ENCODE measurements at places on chromosomes 3 and 15.

- DNase-seq, result no peak
Measured at GRCh38 chr3:99852851-99853250, 35.2 kb downstream of the CMSS1 start.

DNA sequence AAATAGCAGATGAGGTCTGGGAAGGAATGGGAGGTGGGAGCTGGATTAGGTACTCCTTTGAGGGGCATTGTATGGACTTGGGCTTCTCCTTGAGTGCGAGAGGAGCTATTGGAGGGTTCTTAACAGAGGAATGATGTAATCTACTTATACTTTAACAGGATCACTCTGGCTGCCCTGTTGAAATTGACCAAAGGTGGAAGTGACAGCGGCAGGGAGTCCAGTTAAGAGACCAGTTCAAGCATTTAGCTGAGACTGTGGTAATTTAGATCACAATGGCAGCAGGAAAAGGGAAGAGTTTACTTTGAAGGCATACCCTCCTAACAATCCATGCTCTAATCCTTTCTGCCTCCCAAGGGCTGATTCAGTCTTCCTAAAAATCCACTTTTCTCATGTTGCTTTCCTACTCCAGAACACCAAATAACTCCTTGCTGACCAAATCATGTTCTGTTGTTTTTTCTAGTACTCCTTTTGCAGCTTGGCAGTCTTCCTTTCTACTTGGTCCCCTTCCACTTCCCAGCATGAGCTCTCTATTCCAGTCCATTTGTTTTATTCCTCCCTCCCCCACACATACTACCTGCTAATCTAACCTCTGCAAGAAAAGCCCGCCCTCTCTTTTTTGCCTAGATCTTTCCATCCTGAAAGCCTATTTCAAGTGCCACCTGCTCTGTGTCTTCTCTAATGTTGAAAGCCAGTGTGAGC is 139.4 kb downstream of the NECTIN3 start:
- no peak for DNase-seq

DNA sequence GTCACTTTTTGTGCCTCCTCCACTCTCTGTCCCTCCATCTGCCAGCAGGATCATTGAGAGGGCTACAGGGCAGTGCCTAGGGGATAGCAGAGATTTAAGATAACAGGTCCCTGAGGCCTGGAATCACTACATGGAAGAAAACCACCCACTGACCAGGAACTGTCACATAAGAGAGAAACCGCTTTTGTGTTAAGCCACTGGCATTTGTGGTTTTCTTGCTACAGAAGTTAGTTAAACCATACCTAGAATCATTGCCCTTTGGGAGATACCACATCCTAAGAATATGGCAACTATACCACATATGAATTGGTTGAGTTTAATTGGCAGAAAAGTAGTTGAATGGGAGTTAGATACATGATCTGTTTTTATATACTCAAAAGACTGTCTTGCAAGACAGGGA is 112.8 kb upstream of the LPP start:
- DNase-seq, result no peak

GRCh38 chr3:99330924-99331532 is 307.4 kb upstream of the COL8A1 start:
- DNase-seq, result no peak

- no peak for DNase-seq
Measured at GRCh38 chr3:85258819-85259218, 300.0 kb downstream of the CADM2 start.

DNA sequence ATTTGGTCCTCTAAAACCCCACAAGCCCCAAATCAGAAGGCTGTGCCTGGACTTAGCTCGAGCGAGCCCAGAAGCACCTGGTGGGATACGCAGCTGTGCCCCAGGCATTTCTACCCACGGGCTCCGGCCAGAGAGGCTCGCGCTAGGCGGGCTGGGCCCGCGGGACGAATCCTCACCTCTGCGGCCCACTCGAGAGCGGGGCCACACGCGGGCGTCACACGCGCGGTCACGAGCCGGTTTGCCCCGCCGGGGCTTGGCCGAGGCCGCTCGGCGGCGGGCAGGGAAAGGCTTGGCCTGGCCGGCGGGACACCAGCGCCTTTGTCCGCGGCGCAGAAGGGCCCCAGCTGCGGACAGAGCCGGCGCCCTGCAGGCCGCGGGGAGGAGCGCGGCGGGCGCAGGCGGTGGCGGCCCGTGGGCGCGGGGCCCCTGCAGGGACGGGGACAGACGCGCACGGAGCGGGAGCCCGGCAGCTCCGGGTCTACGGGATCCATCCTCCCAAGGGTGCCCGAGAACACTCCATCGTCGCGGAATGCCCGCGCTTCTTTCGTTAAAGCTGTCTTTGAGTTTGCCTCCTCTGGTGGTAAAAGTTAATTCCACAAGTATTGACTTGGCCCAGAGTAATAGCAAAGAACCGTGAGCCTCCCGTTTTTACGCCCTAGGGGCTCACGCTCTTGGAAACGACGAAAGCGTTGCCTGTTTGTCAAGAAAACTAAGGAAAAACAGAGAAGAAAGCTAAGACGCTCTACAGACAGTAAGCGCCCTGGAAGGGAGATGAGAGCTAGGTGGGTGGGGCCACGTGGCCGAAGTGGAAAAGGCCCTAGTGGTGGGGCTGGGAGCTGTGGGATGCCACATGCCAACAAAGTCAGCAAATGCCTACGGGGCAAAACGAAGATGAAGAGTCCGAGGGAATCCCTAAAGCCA is 26.4 kb downstream of the TYRO3 start:
- DNase-seq, result no peak

GRCh38 chr3:13324835-13325501 is 95.2 kb downstream of the NUP210 start:
- no peak for DNase-seq

DNA sequence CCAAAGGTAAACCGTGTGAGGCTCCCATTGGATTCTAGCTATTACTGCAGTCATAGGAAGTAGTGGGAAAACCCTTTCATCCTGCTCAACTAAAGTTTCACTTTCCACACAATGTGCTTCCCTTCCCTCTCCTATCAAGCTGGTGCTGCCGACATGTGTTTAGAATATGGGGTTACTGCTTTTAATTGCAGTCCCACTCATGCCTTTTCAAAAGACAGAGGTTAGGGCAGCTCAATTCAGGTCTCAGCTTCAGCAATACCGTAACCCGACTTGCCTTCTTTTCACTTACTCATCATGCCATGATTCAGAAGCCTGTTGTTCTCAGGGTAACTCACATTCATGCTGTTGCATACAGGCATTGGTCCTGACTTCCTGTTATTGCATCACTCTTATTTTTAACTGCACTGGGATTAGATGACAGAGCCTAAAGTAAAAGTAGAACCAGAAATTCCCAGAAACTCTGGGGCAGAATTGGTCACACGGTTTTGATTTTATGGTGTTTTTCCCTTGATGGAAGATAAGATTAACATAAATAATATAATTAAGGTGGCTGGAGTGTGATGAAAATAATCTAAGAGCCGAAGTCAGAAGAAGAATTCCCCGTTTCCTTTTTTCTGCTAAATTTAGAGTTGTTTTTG is 45.7 kb downstream of the C2CD4B start:
- DNase-seq, result no peak

GRCh38 chr15:83813682-83814081 is 159.8 kb downstream of the ADAMTSL3 start:
- DNase-seq, result no peak
